ENCODE measurements at places on chromosomes 2 and 18.

GRCh38 chr18:58887613-58887963 is 22.9 kb downstream of the ZNF532 start:
- DNase-seq = no peak

DNA sequence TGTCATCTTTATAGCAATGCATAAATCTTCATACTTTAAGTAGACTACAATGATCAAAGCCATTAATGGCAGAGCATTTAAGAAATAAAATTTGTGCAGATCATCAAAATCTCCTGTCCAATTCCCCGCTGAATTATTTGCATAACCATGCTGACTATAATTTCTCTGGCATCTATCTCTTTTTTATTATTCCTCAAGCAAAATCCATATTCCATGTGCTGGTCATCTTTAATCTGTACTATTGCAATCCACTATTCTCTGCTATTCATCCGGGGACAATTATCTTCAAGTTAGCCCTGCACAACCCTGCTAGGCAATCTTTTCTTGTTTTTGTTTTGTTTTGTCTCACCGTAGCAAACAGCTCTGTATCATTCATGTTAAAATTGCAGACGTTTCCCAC is 1469.6 kb upstream of the NXPH2 start:
- DNase-seq = no peak

GRCh38 chr2:218406949-218407618 is 7.4 kb downstream of the CTDSP1 start:
- peak; percentile 43 for DNase-seq

- no peak for DNase-seq
Observed at GRCh38 chr2:48440103-48440390, 89.9 kb upstream of the STON1 start.

DNA sequence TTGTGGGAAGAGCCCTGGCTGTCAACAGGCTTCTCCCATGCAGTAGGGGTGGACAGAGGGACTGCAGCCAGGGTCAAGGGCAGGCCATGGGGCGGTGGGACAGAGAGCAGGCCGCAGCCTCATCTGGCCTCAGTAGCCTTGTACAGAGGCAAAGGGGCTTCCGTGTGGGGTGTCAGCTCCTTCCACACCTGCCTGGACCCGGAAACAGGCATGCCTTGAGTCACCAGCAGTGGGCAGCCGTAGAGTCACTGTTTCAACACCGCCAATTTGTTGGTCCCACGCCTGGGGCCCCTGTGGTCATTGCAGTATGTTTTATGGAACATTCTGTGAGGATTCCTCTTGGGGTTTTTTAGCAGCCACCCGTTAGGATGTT is 173.0 kb downstream of the SMAD7 start:
- no peak for DNase-seq

DNA sequence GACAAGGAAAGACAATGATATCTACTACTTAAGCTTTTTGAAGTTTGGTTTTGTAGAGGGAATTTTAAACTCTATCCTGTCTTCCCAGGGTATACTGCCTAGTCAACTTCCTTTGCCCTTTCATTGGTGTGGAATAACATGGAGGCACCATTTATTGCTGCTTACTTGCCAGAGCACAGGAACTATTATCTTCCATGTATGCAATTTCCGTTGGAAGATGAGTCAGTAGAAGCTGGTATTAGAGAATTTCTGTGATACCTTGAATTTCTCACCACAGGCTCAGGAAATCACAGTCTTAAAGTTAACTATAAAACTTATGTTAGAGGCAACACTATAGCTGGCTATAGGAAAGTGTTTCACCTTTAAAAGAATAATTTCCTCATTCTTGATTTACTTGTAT is 40.9 kb upstream of the RGPD4 start:
- no peak for DNase-seq

DNA sequence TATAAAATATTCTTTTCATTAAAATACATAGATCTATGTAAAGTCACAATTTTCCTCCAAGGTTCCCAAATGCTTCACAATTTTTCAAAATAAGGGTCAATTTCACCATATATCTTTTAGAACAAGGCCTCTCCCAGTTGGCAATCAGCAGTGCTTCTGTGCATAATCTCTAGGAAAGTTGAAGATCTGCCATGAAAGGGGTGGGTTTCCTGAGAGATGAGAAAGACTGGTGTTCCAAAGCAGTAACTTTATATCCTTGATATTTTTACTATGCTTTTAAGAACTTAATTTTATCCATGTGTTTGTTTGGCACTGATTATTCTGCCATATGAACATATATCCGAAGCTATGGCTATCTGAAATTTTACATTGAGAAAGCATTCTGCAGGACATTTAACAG is 199.4 kb upstream of the CYP26B1 start:
- no peak for DNase-seq

DNA sequence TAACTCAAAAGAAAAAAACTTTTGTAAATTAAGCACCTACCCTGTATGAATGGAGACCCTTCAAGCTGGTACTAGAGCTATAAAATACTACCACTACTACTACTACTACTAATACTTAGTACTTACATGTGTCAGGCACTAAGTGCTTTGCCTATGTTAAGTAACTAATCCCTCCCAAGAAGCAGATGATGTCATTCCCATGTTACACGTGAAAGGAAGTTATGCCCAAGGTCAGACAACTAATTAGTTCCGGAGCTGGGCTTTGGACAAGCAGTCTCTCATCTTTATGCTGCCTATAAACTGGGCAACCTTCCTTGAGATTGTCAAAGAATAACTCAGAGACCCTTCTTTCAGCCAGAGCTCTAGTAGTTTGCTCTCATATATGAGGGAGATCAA is 13.9 kb upstream of the ATP6V1B1 start:
- DNase-seq = peak; percentile 20

GRCh38 chr2:151182899-151183809 is 78.5 kb downstream of the RBM43 start:
- no peak for DNase-seq
